Thoracic aorta (tissue), 2 donors: ENCODE measurements at places on chromosomes 13 and 19.
A peak's percentile ranks its signal among the peaks of the same experiment; 100 is the strongest.

DNA sequence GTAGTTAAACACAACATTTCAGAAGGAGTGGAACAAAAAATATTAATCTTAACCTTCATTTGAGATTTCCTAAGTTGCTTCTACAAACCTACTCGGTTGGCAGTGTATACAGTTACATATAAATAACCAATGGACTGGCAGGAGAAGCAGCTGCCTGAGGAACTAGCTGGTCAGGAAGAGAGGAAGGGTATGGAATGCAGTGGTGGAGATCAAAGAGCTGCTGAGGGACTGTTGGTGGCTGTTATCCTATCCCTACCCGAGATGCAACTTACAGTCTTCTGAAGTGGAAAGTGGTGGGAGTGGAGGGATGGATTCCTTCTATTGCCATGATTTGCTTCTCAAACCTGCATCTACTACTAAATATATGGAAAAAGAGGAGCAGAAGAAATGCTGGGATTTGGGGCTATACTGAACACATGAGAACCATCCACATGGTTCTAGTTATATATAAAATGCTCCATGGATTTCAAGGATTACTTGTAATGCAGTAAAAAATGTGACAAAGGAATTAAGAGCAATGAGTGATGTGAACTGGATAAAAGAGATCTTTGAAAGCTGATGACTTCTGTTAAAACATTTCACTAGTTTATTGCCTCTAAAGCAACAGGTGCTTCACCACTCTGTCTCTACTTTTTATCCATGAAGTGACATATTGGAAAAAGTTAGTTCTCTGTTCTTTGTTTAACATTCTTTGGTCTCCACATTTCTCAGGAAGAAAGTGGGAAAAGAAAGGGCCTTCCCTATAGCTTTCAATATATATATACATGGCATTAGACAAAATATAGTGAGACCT lies 29.9 kb downstream of the MICU2 start:
- no peaks in the 10 kb centered on the region for H3K36me3 ChIP-seq
- H3K27me3 ChIP-seq: no peaks in the 10 kb centered on the region
- no peak overlapping the region for H3K27ac ChIP-seq
- no peak overlapping the region for H3K4me3 ChIP-seq
- no peaks in the 10 kb centered on the region for H3K4me1 ChIP-seq

- H3K27me3 ChIP-seq: no peaks in the 10 kb centered on the region
- H3K4me1 ChIP-seq: no peaks in the 10 kb centered on the region
Measured at GRCh38 chr13:106814463-106814862, 246.5 kb upstream of the ARGLU1 start.

GRCh38 chr19:12095111-12095790 lies 30.7 kb downstream of the ZNF844 start:
- H3K4me3 ChIP-seq: no peak overlapping the region
- H3K36me3 ChIP-seq: no peaks in the 10 kb centered on the region
- no peak for DNase-seq
- H3K27me3 ChIP-seq: no peaks in the 10 kb centered on the region
- peaks cover 11% of the 10 kb centered on the region for H3K4me1 ChIP-seq
- H3K27ac ChIP-seq: no peak overlapping the region

DNA sequence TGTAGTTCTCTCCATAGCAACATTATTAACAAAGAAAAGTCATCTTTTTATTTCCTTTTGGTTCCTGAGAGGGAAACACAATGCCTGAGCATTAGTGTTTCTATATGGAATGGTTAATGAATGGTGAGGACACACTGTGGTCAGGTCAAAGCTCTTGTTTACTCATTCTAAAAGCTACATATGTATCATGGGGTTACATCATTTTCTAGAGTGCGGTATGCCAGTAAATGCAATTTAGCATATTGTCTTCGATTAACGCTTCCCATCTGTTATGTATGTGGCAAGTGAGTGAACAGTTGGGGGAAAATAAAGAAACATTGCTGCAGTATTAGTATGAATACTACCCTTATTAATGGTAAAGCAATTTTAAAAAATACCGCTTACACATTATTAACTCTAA lies 1152.2 kb upstream of the SPRY2 start:
- no peaks in the 10 kb centered on the region for H3K27me3 ChIP-seq
- no peaks in the 10 kb centered on the region for H3K36me3 ChIP-seq
- DNase-seq: no peak
- H3K4me1 ChIP-seq: no peaks in the 10 kb centered on the region

DNA sequence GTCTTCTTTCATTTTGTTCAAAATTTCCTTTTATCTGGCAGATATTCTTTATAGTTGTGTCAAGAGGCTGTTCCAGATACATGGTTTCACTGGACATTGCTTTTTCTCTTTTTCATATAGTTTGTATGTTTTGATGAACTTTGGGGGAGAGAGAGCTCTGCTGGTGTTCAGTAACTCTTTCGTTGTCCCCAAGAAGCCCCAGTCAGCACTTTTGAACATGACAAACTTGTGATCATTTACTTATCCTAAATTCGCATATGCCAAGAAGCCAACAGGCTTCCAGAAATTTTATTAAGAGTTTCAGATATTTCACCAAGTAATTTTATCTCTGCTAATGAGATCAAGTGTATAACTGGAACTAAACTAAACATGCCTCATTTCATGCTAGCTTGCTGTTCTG lies 275.8 kb upstream of the GPC6 start:
- H3K27me3 ChIP-seq: no peaks in the 10 kb centered on the region
- no peak for DNase-seq
- H3K36me3 ChIP-seq: no peaks in the 10 kb centered on the region
- peaks cover 12% of the 10 kb centered on the region for H3K4me1 ChIP-seq
- H3K27ac ChIP-seq: no peak overlapping the region
- H3K4me3 ChIP-seq: no peak overlapping the region

DNA sequence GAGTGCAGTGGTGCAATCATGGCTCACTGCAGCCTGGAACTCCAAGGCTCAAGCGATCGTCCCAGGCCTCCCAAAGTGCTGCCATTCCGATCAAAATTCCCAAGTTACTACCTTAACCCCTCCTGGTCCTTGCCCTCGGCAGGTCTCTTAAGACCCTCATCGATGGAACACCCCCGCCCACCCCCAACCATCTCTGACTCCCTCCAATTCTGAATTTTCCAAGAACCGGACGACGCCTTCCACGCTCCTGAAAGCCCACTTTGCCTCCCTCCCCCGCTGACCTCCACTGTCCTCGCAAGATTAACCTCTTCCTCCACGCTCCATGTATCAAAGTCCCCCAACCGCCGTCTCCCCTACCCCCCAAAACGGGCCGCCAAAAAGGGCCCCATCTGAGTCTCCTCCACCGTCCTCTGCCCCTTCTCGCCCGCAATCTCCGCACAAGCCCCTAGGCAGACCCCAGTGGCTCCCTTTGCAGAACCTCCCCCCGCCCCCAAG lies 539 bp downstream of the DAPK3 start:
- peaks cover 36% of the 10 kb centered on the region for H3K4me1 ChIP-seq
- no peak for DNase-seq
- peak overlapping the region; percentile 99 for H3K27ac ChIP-seq
- peaks cover 32% of the 10 kb centered on the region for H3K36me3 ChIP-seq
- peak overlapping the region; percentile 88 for H3K4me3 ChIP-seq
- no peaks in the 10 kb centered on the region for H3K27me3 ChIP-seq

- peaks cover 12% of the 10 kb centered on the region for H3K4me1 ChIP-seq
- no peak overlapping the region for H3K27ac ChIP-seq
- no peak overlapping the region for H3K4me3 ChIP-seq
- DNase-seq: no peak
Measured at GRCh38 chr19:18710186-18710585, 26.7 kb downstream of the CRTC1 start.

DNA sequence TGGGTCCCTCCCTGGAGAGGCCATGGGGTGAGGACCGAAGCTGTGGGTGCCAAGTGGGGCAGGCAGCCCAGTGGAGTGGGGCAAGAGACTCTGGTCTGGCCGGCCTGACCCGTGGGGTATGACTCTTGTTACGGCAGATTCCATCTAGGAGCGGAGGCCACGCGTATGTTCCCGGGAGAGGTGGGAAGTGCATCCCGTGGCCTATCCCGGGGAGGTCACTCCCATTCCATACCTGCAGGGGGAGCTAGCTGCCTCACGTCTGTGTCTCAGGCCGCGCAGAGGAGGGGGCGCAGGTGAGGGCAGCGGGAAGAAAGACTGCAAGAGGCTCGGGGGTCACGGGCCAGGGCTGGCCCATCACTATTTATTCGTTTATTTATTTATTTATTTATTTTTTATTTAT lies 4.9 kb downstream of the CSNK1G2 start:
- H3K27me3 ChIP-seq: no peaks in the 10 kb centered on the region
- DNase-seq: no peak
- H3K27ac ChIP-seq: no peak overlapping the region
- H3K4me3 ChIP-seq: no peak overlapping the region
- no peaks in the 10 kb centered on the region for H3K36me3 ChIP-seq
- peaks cover 14% of the 10 kb centered on the region for H3K4me1 ChIP-seq

- H3K36me3 ChIP-seq: no peaks in the 10 kb centered on the region
- no peak for DNase-seq
- H3K4me1 ChIP-seq: no peaks in the 10 kb centered on the region
- no peaks in the 10 kb centered on the region for H3K27me3 ChIP-seq
- peak overlapping the region; percentile 41 for H3K27ac ChIP-seq
- peak overlapping the region; percentile 79 for H3K4me3 ChIP-seq
Measured at GRCh38 chr13:73058432-73058735, 421 bp upstream of the KLF5 start.

DNA sequence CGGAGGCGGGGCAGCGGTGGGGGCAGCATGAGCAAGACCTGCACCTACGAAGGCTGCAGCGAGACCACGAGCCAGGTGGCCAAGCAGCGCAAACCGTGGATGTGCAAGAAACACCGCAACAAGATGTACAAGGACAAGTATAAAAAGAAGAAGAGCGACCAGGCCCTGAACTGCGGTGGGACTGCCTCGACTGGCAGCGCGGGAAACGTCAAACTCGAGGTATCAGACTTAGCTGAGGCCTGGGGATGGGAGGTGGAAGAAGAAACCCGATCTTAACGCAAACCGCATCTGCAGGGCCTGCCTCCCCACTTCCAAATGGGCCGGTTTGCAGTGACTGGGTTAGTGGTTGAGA lies 693 bp downstream of the RFXAP start:
- no peak overlapping the region for H3K27ac ChIP-seq
- H3K36me3 ChIP-seq: no peaks in the 10 kb centered on the region
- DNase-seq: no peak
- H3K4me1 ChIP-seq: peaks cover 9% of the 10 kb centered on the region
- peak overlapping the region; percentile 74 for H3K4me3 ChIP-seq

DNA sequence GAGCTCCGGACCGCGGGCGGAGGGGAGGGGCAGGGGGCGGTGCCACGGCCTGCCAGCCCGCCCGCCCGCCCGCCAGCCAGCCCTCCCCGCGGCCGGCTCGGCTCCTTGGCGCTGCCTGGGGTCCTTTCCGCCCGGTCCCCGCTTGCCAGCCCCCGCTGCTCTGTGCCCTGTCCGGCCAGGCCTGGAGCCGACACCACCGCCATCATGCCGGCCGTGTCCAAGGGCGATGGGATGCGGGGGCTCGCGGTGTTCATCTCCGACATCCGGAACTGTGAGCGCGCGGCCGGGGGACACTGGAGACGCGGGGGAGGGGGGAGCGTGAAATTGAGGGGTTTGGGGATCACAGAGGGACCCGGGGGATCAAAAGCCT lies at the start of gene AP2A1:
Gene AP2A1, plus strand, starts transcription at position 72 of the 370 bp plus-strand sequence. Its CDS starts 133 bp downstream, at position 205.
- H3K4me1 ChIP-seq: peaks cover 28% of the 10 kb centered on the region
- no peaks in the 10 kb centered on the region for H3K36me3 ChIP-seq
- H3K27ac ChIP-seq: peak within 1 kb of the TSS; percentile 94
- no peak for DNase-seq
- no peaks in the 10 kb centered on the region for H3K27me3 ChIP-seq

DNA sequence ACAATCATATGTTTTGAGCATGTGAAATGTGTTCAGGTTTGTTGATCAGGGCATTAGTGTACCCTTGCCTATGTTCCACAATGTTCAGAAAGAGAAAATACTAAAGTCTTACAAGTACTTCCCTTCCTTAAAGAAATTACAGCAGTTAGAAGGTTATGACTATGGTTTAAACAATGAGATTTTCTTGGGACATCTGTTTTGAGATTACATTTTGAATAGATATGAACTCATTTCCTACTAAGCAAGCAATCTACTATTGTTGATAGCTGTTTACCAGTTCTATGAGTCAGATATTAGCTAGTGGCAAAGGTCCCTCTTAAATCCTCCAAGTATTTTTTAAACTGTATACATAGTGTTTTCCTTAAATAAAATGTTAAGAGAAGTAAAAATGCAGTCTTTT lies 241.3 kb downstream of the DACH1 start:
- no peak overlapping the region for H3K27ac ChIP-seq
- no peak for DNase-seq
- no peaks in the 10 kb centered on the region for H3K4me1 ChIP-seq

DNA sequence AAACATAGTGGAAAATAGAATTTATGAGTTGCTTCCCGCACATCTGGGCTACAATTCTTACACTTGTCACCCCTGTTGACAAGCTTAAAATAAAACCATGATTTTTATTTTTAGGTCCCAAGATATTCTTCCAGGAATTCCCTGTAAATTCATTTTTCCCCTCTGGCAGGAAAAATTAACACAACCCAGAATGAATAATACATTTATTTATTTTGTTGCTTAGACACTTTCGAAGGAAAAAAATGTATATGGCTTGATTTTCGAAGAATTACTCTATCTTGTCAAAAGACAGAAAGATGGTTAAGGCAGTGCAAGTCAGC lies 74.4 kb downstream of the LHFPL6 start:
- DNase-seq: no peak
- peak overlapping the region; percentile 55 for H3K4me3 ChIP-seq
- peaks cover 29% of the 10 kb centered on the region for H3K4me1 ChIP-seq
- H3K27me3 ChIP-seq: no peaks in the 10 kb centered on the region
- H3K36me3 ChIP-seq: no peaks in the 10 kb centered on the region

- no peak overlapping the region for H3K4me3 ChIP-seq
- no peaks in the 10 kb centered on the region for H3K36me3 ChIP-seq
- no peak for DNase-seq
- H3K27me3 ChIP-seq: no peaks in the 10 kb centered on the region
- no peaks in the 10 kb centered on the region for H3K4me1 ChIP-seq
- H3K27ac ChIP-seq: no peak overlapping the region
Measured at GRCh38 chr13:100234524-100235136, 145.7 kb downstream of the PCCA start.

GRCh38 chr13:73365681-73366080 lies 306.9 kb downstream of the KLF5 start:
- no peaks in the 10 kb centered on the region for H3K4me1 ChIP-seq
- H3K27me3 ChIP-seq: no peaks in the 10 kb centered on the region
- no peaks in the 10 kb centered on the region for H3K36me3 ChIP-seq
- no peak overlapping the region for H3K27ac ChIP-seq

DNA sequence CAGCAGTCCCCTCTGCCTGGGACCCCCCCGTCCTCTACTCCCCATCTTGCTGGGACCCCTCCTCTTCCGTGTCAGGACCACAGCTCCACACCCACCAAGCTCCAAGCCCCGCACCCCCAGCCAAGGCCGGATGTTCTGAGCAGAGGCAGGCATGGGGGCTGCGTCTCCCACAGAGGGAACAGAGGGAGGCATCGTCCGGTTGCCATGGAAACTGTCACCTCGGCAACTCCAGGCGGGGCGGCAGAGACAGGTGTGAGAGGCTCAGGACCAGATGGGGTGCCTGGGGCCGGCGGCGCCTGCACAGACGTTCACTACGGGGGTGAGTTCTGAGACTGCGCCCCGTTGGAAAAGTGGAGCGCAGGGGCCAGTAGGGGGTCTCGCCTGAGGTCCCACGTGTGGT lies 5.4 kb downstream of the RNU6-9 start:
- peaks cover 12% of the 10 kb centered on the region for H3K4me1 ChIP-seq
- no peak overlapping the region for H3K27ac ChIP-seq
- no peak for DNase-seq
